Left lobe of liver (tissue), 2 donors: ENCODE measurements at places on chromosomes 16 and 17. TPM values are rescaled to one million over a fixed set of nuclear protein-coding genes. Genes with fewer than 3 reads are reported as not detected.

IGSF6 gene
- total RNA-seq: 2.8 TPM

OMG gene
- total RNA-seq: 0.38 TPM

KRT38 gene
- total RNA-seq: not detected

DNAI2 gene
- not detected for total RNA-seq

ZFHX3 gene
- total RNA-seq: 8.9 TPM

EME1 gene
- 0.13 TPM for total RNA-seq

RSKR gene
- 4.0 TPM for total RNA-seq

HOXB3 gene
- 1.9 TPM for total RNA-seq

TAT gene
- 2,689 TPM for total RNA-seq

IRX5 gene
- total RNA-seq: 0.08 TPM

TNFRSF17 gene
- 0.55 TPM for total RNA-seq

GRCh38 chr17:56866496-56866895 lies 32.5 kb downstream of the DGKE start:
- DNase-seq: no peak

GRCh38 chr16:71387045-71387871 lies 28.7 kb downstream of the CALB2 start:
- DNase-seq: no peak

DNA sequence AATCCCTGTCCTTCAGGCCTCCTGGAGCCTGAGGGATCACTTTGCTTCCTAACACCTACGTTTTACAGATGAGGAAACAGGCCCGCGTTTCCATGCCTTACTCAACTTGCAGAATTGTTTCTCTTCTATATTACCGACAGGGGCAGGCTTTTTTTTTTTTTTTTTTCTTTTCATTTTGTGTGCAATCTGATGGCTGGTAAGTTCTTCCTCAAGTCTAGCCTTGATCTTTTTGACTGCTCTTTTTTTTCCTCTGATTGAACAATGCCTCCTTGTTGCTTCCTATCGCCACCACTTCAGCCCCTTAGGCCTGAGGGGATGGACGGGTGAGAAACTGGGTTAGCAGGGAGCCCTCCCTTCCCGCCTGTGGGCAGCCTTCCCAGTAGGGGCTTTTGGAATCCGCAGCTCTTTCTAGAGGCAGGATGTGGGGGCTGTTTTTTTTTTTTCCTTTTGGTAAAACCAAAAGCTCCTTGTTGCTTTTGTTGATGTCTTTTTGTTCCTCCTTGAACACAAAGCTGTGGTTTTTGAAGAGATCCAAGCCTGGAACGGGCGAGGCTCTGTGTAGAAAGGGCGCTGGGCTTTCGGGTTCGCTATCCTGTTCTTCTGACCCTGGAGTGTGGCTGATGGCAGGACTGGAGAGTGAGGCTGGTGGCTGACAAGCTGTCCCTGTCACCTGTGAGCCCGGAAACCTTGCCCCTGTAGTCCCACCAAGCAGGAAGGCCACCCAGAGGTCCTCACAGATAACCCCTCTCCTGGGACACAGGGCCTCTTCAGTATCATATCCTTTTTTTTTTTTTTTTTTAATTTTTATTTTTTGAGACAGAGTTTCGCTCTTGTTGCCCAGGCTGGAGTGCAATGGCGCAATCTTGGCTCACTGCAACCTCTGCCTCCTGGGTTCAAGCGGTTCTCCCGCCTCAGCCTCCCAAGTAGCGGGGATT lies 14.0 kb downstream of the LASP1 start:
- DNase-seq: no peak

DNA sequence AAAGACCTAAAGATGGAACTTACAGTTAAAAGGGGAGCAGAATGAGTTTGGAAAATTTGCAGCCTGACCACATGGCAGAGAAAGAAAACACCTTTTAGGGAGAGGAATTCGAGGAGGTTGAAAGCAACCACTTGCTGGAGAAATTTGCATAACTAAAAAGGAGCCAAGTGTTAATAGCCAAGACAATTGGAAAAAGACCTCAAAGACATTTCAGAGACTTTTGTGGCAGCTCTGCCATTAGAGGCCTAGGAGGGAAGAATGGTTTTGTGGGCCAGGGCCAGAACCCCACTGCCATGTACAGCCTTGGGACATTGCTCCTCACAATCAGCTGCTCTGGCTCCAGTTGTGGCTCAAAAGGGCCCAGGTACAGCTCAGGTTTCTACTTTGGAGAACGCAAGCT lies 338.5 kb downstream of the UTP18 start:
- DNase-seq: no peak

- DNase-seq: no peak
Measured at GRCh38 chr17:28506763-28507487, 777 bp downstream of the FOXN1 start.

DNA sequence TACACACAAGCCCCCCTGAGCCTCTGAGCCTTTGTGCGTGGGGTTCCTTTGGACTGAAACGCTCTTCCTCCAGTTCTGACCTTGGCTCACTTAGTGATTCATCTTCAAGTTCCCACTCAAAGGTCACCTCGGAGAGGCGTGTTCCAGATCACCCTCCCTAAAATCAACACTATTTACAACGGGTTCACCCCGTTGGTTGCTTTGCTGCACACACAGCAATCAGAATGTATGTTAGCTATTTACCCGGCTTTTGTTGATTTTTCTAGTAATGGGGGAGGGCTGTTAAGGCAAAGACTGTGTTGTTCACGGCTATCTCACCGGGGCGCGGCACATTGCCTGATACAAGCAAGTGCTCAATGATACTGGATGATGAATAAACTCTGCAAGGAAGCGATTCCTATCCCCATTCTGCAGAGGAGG lies 977 bp downstream of the NAGPA start:
- DNase-seq: no peak

DNA sequence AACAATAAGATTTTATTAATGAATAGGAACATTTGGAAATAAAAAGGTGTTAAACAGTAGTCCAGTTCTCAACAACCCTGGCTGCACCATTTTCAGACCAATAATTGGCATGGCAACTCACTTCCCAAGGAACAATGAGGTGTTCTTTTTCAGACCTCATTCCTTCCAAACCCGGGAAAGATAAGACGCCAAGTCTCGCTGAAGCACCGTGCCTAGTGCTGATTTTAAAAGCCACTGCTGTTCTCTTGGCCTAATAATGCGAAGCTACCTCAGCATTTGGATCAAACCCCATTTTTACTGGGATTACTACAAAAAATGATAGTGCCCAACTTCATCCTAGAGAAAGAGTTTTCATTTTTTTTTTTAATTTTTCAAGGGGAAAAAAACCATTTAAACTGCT lies 75.2 kb upstream of the NOL11 start:
- DNase-seq: no peak

- DNase-seq: no peak
Measured at GRCh38 chr16:81616321-81617020, 162.6 kb upstream of the PLCG2 start.

DNA sequence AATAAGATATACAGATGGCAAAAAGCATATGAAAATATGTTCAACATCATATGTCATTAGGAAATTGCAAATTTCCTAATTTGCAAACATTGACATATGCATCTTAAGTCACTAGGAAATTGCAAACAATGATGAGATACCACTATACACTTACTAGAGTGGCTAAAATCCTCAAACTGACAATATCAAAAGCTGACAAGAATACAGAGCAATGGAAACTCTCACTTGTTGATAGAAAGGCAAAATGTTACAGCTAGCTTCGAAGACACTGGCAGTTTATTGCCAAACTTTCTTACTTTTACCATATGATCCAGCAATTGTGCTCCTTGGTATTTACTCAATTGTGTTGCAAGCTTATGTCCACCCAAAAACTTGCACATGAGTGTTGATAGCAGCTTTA lies 5.0 kb upstream of the IL4R start:
- no peak for DNase-seq

GRCh38 chr17:19319771-19320505 lies 42.6 kb downstream of the B9D1 start:
- DNase-seq: no peak

- no peak for DNase-seq
Measured at GRCh38 chr16:86392436-86393152, 117.7 kb upstream of the FOXF1 start.

- no peak for DNase-seq
Measured at GRCh38 chr16:23807028-23807427, 28.8 kb upstream of the PRKCB start.

GRCh38 chr17:82577300-82577699 lies 57.8 kb downstream of the FOXK2 start:
- no peak for DNase-seq

DNA sequence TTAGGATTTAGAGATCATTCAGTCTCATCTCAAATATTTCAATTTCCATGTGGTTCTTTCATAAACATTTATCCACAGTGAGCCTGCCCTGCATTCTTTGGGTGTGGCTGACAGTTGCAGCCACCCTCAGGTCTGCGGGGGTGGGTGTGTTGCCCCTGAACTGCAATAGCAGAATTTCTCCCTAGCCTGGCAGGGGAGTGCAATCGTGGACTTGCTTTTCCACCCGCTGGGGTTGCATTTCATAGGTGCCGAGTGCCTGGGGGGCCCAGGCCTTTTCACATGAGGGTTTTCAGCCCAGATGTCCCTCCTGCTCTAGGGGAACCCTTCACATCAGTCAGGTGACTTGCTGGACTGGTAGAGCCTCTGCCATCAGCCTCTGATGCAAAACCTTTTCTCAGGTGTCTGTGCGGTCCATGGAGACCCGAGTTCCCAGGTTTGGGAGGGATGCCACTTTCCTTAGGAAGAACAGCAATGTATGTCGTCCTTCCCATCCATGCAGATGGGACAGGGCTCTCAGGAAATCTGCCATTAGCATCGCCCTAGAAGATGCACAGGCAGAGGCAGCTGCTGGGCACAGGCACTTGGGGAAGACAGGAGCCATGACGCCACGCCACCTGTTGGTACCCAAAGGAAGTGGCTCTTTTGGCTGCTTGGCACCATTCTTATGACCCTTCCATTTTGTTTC lies 2.4 kb upstream of the USP36 start:
- DNase-seq: no peak

GRCh38 chr16:68197250-68197649 lies 38.7 kb downstream of the ESRP2 start:
- no peak for DNase-seq

DNA sequence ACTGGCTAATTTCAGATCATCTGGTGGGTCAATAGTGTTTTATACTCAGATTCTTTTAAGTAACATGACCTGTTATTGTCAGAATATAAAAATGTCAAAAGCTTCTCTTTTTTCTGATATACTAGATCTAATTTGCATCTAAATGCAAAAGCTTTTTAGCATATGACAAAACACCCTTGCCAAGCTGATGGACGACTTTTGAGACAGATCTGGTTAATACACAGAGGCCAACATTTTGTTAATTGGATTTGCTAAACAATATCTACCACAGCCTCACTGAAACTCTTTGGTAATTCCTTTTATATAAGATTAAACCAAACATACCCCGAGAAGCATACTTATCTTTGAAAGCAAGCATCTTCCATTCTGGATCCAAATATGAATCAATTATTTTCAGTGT lies 10.3 kb upstream of the NOL11 start:
- no peak for DNase-seq

GRCh38 chr16:17302620-17303019 lies 168.1 kb downstream of the XYLT1 start:
- DNase-seq: no peak

GRCh38 chr16:87006789-87007745 lies 310.1 kb downstream of the C16orf95 start:
- DNase-seq: no peak

DNA sequence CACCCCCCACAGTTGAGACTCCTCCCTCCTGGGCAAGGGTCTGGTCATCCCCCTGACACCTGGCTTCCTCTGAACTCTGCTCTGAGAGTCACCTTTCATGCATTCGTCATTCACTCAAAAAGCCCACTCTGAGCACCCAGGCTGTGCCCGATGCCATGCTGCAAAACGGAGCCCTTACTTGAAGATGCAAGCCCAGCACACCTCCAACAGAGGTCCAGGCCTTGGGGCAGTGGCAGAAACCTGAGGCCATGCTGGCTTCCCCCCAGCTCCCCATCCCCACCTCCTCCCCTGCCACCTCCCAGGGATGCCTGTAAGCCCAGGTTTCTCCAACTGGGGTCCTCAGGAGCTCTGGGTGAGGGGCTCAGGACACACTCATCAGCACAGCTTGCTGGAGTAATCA lies 67.7 kb upstream of the TNRC6C start:
- no peak for DNase-seq

GRCh38 chr16:10020866-10021265 lies 161.4 kb downstream of the GRIN2A start:
- DNase-seq: no peak

DNA sequence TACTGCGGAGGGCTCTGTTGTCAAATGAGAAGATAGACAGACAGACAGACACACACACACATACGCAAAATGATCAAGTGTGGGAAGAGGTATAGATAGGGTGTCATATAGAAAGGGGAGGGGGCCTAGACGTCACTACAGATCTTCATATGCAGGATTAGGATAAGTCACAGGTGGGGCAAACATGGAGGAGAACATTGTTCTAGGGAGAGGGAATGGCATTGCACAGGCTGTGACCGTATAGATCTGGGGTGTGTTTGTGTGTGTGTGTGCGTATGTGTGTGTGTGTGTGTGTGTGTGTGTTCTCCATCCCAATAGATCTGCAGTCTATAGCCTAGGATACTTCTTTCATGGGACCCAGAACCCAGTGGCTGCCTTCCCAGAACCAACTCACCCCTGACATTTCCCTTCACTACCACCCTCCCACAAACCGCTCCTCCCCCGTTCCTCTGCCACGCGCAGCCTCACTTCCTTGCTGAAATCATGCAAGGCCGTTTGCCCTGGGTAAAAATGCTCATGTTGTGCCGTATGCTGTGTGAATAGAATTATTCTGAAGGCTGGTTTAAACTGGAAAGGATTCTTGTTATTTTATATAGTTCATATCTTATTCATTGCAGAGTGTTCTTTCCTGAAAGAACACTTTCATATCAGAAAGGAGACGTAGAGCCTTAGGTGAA lies 50.5 kb upstream of the CCL1 start:
- DNase-seq: no peak

DNA sequence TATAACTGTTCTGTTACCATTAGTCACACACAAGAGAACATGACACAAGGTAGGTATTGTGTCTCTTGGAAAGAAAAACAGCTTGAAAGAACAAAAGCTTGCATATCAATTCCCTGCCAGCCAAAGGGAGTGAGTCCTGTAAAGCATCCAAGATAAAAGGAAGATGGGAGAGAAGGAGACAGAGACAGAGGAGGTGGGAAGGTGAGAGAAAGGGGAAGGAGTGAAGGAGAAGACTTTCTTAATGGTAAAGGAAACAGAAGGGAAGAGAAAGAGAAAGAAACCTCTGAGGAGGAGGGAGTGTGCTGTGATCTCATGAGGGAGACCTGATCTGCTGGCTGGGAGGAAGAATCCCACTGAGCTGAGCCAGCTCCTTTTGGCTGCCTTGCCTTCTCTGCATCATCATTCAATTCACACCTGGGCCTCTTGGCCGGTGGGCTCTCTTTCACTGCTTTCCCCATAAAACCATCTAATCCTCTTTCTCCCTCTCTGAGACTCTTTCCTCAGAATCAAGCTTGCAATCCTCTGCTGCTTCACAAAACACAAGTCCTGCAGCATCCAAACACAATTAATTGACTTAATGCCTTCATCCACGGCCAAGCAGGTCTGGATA lies 271.6 kb downstream of the ABCC12 start:
- DNase-seq: no peak

DNA sequence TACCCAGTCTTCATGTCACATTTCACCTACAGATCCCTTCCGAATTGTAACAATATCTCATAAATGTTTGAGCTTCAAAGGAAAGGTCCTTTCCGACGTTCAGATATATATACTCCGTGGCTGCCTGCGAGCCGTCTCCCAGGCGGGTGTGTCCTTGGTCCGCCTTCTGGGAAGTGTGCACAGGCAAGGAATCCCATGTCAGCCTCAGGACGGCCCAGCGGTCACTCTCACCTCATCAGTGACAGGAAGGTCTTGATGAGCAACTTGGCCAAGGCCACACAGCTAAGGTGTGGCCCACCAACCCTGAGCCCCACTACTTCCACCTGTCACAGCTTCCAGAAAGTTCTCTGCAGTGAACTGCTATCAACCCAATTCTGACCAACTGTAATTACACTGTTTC lies 4.3 kb downstream of the LMF1 start:
- DNase-seq: no peak
